T-helper 22 cell (primary cell): ENCODE measurements at places on chromosomes 2 and 18.

DNA sequence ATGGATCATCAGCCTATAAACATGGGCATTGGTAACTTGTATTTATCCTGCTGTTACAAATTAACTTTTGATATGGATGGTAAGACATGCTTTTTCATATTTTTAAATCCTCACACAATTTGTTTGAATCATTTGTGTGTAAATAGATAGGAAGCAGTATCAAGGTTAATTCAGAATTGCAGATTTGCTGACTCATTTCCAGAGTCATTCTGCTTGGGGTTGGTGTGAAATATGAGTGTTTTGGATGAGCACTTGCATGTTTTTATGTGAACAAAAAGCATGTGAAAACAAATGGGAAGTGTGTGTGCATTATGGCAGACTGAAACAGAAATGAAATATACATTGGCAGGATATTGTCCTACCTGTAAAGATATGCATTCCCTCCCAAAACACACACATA, 11.8 kb downstream of the CCDC85A start:
- no peak for DNase-seq

DNA sequence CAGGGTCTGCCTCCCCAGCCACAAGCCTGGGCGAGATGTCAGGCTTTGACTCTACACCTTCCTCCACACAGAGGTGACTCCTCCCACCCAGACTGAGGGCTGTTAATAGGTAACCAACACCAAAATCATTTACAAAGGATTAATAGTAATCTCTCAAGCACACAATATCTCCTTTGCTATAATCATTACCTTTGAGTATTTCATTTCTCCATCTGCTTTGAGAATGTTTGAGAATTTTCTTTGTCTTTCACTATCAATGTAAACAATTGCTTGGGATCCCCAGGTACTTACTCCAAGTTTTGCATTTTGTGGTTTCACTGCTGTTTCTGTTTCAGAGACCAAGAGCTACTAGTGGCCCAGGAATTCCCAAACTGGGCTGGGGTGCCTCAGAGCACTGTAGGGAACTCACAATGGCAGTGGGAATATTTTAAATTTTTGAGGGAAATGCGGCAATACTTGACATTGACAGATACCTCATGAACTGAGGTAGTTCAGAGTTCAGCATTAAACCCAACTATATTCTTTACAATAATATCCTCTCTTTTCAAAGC, 166.4 kb upstream of the MGAT5 start:
- no peak for DNase-seq

GRCh38 chr2:76316691-76317090, 606.0 kb upstream of the GCFC2 start:
- DNase-seq = no peak

DNA sequence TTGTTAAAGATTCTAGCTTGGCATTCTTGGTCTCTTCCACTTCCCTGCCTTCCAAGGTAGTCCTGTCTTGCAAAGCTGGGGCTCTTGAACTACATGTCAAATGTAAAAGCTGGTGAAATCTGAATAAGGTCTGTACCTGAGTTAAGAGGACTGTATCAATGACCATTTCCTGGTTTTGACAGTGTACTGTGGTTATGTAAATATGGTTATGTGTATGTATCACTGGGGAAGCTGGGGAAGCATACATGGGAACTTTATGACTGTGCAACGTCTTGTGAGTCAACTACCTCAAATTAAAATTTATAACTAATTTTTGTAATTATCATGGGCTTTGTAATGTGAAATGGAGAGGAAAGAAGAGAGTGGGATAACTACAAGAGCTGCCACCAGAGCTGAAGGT, 81.7 kb downstream of the COL4A4 start:
- DNase-seq = no peak

DNA sequence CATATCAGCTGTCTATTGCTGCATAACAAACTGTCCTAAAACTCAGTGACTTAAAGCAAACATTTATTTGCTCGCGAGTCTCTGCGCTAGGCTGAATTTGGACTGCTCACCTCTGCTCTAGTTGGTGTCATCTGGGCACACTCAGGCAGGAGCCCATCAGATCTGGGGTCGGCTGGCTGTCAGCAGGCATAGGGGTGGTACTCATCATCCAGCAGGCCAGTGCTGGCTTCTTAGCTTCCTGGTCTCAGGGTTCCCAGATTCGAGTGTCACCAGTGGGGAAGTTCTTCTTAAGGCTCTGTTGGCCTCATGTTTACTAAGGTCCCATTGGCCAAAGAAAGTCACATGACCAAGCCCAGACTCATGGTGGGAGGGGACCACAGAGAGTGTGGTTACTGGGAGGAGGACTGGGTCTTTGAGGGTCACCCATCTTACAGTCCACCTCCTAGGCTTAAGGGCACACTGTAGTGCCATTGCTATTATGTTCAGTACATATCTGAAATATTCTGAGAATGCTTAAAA, 71.6 kb upstream of the ATG16L1 start:
- no peak for DNase-seq

GRCh38 chr2:124999906-125000305, 974.8 kb downstream of the CNTNAP5 start:
- no peak for DNase-seq

DNA sequence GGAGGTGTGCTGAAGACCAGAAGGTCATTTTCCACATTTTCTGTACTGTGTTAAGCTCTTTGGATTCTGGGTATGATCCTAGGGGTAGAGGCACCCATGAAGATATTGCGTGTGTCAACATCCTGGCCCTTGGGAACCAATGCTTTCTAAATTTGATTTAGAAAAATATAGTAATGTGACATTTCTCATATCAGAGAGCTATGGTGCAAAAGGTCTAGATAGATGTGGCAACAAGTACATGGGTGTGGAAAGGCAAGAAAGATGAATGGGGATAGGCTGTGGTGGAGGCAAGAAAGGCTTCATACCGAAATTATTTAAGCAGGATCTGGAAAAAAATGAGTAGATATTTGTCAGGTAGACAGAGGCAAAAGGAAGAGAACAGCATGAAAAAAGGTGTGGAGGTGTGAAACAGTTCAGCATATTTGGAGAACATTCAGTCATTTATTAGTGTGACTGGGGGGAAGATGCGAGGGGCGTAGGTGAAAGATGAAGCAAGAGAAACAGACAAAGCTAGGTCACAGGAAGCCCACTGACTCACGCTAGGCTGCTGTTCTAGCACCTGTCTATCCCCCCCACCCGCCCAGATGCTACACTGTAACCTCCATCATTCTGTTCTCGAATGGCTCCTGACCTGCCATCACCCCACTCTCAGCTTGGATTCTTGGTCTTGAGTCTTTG, 11.7 kb downstream of the DOK1 start:
- no peak for DNase-seq

GRCh38 chr2:25362434-25363145, 20.9 kb upstream of the DNMT3A start:
- peak; percentile 37 for DNase-seq

- no peak for DNase-seq
Observed at GRCh38 chr2:189524746-189525145, 55.8 kb downstream of the SLC40A1 start.

GRCh38 chr2:9655441-9656269, 24.9 kb upstream of the YWHAQ start:
- DNase-seq = peak; percentile 20
